ENCODE measurements at places on chromosomes 13 and 19.
A peak's percentile ranks its signal among the peaks of the same experiment; 100 is the strongest.

DNA sequence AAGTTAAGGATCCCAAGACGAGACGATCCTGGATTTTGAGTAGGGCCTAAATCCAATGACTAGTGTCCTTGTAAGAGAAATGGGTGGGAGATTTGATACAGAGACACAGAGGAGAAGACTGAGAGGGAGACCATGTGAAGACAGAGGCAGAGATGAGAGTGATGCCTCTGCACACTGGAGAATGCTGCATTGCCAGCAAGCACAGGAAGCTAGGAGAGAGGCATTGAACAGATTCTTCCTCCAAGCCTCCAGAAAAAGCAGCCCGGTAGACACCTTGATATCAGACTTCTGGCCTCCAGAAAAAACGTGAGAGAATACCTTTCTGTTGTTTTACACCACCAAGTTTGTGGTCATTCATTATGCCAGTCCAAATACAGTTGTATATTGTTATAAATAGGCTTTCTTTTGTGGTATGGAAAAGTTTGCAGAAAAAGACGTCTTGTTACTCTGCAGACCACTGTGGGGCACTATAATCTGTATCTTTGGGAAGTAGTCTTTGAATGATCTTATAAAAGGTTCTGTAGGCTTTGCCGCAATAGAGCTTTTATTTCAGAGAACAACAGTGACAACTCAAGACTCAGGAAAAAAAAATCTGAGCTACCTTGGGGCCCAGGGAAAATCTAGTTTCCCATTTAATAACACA lies 17.9 kb upstream of the RFC3 start:
- no peak for DNase-seq

DNA sequence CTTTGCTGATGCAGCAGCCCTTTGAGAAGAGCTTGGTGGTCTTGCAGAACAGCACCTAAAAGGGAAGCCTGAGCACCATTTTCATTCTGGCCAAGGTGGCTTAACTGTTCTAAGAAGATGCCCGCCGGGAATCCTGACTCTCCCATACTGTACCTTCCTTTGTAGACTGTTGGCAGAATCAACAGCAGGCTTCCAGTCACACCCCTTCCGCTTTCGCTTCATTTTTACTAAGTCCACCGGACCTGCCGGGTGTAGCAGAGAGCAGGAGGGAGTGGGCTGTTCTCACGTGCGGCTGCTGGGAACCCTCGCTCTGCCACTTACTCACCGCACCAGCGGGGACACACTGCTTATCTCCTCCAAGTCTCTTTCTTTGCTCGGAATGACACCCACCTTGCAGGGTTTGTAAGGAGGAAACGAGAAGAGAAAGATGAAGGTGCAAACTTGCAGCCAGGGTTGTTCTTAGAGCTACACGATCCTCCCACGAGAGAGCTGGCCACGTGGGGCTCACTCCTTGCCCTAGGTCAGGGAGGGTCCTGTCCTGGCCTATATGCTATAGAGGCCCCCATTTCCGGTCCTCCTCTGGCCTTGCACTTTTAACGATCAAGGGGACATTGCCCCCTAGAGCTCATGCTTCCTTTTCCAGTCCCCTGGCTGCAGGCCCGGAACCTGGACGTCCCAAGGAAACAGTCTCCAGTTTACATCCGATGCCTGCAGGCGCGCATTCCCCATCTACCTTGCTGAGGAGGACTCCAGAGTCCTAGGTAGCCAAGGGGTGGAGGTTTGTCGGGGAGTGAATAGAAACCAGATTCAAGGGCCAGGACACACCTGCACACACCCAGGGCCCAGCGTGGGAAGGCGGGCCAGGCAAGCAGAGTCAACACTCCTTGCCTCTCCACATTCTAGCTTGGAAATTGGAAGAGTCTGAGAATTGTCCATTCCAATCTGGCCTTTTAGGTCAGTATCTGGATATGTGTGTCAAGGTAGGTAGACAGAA lies 453.6 kb downstream of the IRS2 start:
- DNase-seq, result no peak

- DNase-seq, result no peak
Observed at GRCh38 chr13:90632184-90632583, 715.3 kb upstream of the MIR17HG start.

GRCh38 chr13:94020833-94021232 lies 458.6 kb downstream of the DCT start:
- DNase-seq, result no peak

DNA sequence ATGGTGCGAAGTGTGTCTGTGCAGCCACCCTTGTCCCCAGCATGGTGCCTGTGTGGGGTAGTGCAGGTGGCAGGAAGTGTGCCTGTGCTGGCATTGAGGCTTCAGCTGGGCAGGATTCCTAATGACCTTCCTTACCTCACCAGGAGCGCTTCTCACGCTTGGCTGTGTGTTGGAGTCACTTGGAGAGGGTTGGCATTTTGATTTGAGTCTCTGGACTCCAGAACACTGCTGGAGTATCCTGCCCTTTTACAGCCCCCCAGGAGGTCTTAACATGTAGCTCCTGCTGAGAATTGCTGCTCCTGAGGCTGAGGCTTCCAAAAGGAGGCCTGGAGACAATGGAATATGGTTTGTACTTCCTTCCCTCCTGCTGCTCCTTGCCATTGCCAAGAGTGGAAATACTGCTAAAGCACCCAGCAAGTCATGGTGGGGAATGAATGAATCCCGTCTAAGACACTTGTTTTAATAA lies 87.1 kb downstream of the ARHGEF7 start:
- no peak for DNase-seq

DNA sequence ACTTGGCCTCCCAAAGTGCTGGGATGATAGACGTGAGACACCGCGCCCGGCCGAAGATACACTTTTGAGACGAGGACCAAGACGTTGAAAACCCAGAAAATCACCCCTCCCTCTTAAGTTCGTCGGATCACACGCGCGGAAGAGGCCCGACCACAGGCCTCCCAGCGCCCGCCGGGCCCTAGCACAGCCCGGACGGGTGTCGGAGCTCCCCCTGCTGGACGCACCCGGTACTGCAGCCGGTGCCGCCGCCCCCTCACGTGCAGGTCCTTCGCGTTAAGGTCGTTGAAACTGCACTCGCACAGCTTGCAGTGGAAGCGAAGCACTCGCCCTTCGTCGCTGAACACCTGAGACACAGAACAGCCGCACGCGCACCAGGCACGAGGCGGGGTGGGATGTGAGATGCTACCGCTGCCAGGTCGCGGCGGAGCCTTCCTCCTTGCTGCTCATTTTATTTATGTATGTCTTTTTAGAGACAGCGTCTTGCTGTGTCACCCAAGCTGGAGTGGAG lies 35.7 kb upstream of the MATK start:
- DNase-seq, result no peak

- no peak for DNase-seq
Observed at GRCh38 chr13:61954092-61954491, 538.4 kb upstream of the PCDH20 start.

GRCh38 chr13:113997845-113998751 lies 24.2 kb upstream of the C13orf46 start:
- no peak for DNase-seq

DNA sequence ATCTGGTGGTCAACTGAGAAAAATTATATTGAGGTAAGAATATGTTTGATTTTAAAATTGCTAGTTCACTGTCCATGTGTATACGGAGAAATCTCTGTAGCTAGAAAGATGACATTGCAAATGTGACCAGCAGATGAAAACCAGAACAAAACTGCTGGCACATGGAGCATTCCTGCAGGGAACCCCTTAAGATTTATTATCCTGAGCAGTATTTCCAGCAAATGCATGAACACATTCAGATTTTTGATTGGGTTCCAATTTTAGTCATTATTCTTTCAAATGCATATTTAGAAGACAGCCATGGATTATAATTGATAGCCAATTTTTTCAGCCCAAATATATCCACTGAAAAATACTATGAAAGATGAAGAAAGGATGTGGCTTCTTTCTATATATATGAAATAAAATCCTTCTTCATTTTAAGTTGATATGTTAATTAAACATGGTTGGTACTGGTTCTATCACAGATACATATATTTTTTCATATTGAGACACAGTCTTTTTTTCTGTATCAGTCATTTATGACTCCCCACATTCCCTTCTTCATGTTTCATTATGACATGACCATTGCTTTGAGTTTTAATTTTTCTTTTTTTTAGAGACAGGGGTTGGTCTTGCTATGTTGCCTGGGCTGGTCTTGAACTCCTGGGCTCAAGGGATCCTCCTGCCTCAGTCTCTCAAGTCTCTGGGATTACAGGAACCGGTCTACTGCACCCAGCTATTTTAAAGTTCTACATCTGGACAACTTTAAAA lies 376.5 kb downstream of the KLF12 start:
- DNase-seq, result no peak

- no peak for DNase-seq
Observed at GRCh38 chr13:80821466-80821865, 480.5 kb upstream of the SPRY2 start.

GRCh38 chr19:58056261-58056660 lies 2.8 kb upstream of the ZNF135 start:
- no peak for DNase-seq

DNA sequence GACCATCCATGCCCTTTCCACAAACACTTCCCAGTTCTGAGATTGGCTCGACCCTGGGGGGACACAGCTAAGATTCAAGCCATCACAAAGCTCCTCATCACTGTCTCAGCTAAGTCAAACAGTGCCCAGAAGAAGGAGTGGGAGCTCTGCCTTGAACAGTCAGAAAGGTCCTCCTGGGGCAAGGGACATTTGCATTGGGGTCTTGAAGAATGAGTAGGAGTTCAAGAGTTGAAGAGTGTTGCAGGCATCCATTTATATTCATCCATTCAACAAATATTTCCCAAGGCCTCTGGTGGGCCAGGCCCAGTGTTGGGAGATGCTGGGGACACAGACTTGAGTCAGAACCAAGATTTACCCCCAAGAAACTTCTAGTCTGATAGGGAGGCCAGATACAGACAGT lies 6.5 kb downstream of the IGLON5 start:
- DNase-seq, result no peak

DNA sequence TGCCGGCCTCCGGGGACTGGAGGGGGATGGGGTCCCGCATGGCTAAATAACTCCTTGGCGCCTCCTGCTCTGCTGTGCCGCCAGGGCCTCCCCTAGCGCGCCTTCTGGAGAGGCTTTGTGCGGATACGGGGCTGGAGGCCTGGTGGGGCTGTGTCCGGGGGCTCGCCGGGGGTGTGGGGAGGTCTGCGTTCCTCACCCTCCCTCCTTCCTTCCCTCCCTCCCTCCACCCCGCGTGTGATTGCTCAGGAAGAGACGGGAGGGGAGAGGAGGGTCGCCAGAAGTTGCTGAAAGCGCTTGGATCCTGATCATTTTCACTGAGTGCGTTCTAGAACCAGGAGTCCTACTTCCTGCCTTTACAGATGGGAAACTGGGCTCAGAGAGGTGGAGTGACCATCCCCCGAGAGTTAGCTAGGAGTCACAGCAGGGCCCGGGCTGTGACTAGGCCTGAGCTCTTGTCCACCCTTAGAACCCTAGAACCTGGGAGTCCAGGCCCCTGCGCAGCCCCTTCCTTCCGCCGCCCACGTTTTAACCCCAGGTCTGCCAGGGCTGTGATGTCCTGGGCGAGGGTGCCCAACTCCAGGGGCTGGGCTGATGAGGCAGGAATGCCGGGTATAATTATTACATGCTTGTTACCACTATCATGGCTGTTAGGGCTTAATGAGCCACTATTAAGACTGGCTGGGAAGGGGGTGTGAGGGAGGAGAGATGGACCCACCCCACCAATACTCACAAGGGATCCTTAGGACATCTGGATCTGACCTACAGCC lies 782 bp upstream of the JUND start:
- DNase-seq, result peak; percentile 56

GRCh38 chr19:567296-567900 lies 5.0 kb upstream of the BSG start:
- no peak for DNase-seq

DNA sequence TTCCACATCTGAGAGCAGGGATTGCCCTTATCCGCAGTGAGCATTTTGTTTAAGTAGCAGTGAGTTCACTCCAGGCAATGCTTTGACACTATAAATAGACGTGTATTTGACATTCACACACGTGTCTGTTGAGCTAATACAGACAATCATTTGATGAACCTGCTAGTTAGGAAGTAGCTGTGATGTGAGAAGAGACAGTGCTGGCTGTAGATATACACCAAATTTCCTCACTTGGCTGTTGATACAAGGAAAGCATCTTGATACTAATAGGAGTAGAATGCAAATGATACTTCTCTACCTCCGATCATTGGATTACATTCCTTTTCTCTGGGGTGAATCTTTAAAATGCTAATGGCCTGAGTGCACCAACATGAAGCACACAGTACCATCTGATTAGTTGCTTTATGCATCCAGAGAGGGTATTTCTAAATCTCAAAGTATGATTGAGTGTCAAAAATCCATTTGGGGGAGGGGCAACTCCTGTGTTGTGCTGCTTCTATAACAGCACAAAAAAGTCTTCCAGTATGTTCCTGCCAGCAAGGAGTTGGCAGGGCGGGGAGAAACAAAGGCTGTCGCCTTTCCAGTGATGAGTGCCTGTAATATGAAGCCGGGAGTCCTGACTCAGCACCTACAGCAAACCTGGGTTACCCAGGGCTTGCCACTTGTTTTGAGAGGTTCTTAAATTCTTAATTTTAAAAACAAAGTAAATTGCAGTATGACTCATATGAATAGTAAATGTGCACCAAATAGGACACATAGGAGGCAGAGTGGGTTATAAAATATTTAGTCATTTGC lies 7.0 kb downstream of the CUL4A start:
- peak; percentile 70 for DNase-seq

DNA sequence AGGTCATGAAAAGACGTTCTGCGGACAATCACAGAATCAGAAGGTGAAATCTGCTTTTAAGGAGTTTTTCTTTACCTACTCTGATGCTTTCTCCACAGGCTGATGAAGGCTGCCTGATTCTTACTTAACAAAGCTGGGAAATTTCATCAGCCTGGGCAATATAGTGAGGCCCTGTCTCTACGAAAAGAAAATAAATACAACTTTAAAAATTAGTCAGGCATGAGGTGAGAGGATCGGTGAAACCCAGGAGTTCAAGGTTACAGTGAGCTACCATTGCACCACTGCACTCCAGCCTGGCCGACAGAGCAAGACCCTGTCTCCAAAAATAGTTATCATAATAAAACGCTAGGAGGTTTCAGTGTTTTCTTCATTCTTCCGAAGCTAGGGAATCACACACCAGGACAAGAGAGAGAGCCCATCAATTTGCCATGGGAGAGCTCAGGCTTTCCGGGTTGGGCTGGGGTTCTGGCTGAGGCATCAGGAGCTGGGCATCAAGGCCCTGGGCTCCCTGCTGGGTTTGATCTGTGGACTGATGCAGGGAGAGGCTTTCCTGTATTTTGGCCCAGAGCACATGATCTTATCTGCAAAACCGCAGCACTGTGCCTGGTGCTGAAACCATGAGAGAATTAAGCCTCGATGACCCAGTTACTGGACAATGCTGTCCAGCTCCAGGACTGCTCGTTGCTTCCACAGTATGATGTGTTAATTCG lies 25.1 kb upstream of the CEBPG start:
- DNase-seq, result no peak

DNA sequence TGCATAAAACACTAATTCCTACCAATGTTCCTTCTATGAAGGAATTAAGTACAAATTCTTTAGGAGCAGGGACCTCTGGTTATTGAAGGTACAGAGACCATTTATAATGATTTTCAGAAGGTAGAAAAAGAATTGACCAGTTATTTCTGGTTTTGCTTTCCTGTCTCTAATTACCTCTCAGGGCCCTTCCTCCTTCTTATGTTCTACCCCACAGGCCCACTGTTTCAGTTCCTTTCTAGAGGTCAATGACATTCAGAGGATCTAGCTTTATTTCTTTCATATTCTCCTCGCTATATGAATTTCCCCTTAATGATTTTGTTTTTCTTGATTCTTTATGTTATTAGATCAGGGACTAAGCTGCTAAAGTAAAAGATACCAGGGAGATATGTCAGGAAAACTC lies 345.0 kb upstream of the SPRY2 start:
- no peak for DNase-seq
